ENCODE measurements at places on chromosomes 1 and 21.

- DNase-seq, result no peak
Observed at GRCh38 chr1:209561532-209561931, 22.0 kb upstream of the CAMK1G start.

- DNase-seq, result no peak
Observed at GRCh38 chr1:22255341-22256212, 112.7 kb upstream of the WNT4 start.

DNA sequence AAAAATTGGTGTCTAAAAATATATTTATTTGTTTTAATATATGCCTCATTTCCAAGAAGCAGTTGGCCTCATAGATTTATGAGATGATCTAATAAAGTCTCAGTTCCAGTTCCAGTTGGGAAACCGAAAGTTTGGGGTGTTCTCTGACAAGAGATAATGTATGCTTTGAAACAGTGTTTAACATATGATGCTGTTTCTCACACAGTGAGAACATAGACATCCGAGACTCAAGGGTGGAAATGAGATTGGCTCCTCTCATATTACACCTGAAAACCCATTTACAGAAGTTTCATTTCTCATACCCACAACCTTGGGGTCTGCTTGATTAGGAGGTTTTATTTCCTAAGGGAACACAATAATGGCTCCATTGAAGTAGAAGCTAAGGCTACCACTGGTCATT lies 200.6 kb upstream of the BEND5 start:
- DNase-seq, result no peak

DNA sequence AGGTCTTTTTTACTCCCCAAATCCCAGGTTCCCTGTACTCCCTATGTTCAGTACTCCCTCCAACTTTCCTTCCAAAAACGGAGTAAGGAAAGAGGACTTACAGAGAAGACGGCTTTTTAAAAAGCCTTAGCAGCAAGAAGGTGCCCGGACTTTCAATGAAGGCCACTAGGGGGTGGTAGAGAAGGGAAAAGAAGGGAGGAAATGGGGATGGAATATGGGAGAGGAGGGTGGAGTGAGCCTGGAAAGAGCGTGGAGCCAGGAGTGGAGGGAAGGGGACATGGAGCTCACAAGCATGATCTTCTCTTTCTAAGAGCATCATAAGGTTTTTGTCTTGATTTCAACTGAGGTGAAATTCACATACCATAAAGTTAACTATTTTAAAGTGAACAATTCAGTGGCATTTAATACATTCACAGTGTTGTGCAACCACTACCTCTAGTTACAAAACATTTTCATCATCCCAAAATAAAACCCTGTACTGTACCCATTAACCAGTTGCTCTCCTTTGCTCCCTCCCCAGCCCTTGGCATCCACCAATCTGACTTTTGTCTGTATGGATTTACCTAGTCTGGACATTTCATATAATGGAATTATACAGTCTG lies 129.9 kb downstream of the ZNF281 start:
- DNase-seq, result peak; percentile 62

- no peak for DNase-seq
Observed at GRCh38 chr21:39700318-39700717, 44.7 kb upstream of the IGSF5 start.

- DNase-seq, result no peak
Observed at GRCh38 chr1:116008656-116009390, 32.5 kb downstream of the SLC22A15 start.

- peak; percentile 10 for DNase-seq
Observed at GRCh38 chr1:110212169-110213142, 2.3 kb downstream of the KCNC4 start.

GRCh38 chr1:99858286-99858685 lies 8.1 kb downstream of the AGL start:
- no peak for DNase-seq

- no peak for DNase-seq
Observed at GRCh38 chr1:84861516-84861915, 31.5 kb downstream of the LPAR3 start.

DNA sequence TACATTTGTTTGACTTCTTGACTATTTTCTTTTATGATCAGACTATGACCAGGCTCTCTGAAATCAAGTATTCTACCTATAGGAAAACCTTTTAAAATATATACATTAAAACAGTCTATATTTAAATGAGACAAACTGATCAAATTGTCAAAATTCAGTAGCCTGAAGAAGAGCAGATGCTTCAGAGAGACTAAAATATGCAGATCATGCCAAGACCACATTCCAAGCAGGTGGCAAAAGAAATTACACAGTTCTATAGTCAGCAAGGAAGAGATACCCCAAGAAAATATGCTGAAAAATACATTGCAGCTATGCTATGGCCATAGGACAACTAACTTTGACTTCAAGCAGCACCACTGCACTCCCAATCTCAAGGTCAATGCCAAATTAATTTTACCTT lies 3.5 kb downstream of the LPGAT1 start:
- DNase-seq, result no peak

DNA sequence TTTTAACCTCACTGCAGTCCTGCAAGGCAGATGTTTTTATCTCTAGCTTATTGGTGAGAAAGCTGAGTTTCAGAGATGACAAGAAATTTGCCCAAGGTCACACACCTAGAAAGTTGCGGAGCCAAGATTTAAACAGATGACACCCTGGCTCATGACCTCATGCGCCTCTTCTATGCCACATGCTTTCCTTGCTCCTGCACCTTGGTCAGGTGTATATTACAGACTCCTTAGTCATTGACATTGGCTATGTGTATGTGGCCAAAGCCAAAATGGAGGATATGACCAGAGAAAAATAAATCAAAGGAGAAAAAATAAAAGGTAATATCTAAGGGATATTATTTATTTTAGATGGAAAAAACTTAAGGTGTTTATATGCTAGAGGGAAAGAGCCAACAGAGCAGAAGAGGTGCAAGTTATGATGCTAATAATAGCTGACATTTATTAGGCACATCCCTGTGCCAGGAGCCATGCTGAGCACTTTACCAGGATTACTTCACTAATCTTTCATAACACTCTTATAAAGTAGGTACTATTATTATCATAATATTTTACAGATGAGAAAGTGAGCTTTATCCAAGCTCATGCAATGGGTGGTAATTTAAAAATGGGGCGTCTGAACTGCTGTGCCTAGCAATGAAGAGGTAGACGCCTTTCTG lies 13.8 kb upstream of the MYOC start:
- DNase-seq, result no peak

DNA sequence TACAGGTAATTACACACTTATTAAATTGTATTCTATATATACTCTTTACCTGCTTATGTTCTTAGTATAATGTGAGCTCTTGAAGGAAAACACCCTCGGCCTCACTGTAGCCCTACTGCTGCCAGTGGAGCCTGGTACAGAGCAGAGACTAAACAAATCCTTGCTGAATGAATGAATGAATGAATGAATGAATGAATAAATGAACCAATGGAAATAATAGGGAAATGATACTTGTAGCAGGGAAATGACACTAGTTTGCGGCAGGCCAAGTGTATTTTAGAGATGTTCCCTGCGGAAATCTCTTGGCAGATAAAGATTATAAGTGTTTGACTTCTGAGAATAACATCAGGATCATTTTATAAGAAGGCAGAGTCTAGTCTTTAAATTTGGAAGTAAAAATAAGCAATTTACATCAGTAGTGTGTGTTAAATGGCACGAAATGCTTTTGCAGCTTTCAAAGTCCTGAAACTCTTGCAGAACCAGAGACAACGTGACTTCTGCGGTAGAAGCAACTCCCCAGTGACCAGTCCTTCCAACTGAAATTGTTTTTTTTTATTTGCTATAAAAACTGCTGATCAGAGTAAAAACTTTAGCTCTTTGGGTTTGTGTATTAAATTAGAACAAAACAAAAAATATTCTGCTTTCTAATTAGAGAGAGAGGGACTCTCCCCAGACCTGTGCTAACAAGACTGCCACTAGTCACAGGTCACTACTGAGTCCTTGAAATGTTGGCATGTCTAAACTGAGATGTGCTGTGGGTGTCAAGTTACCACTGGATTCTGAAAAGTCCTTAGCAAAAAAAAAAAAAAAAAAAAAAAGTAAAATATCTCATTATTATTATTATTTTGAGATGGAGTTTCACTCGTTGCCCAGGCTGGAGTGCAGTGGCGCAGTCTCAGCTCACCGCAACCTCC lies 199.3 kb upstream of the MAP1LC3C start:
- DNase-seq, result no peak

GRCh38 chr21:38765056-38765455 lies 40.7 kb upstream of the ETS2 start:
- DNase-seq, result no peak

DNA sequence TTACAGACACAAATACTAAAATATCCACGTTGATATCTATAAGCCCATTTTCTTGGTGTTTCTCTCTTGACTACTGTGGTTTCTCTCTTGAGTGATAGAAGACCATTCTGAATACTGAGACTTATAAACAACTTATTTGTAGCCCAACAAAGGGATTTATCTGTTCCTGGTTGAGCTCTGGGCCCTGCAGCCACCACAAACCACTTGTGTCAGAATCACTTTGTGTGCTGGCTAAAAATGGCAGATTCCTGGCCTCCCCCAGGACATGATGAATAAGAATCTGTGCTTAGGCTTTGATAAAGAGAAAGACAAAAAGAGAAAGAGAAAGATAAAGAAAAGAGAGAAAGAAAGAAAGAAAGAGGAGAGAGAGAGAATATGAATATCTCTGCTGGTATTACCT lies 18.9 kb upstream of the MCOLN2 start:
- DNase-seq, result no peak

- peak; percentile 82 for DNase-seq
Observed at GRCh38 chr1:159092036-159092760, 15.6 kb upstream of the AIM2 start.

- DNase-seq, result no peak
Observed at GRCh38 chr1:189274267-189274666, 1203.4 kb downstream of the BRINP3 start.

DNA sequence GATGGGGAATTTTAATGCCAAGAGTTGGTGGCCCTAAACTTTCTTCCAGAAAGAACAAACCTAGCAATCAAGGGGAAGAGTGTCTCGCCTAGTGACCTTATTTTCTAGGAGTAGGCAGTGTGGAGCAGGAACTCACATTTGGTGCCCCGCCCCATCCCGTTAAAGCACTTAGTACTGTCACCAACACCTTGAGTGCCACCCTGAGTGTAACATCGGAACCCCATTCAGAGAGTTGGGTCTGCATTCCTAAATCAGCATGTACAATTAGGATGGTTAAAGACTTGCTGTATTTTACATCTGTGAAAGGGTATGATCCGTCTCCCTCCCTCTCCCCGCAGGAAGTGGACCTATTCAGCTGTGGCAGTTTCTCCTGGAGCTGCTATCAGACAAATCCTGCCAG lies 15.5 kb downstream of the ETS2 start:
- no peak for DNase-seq
